ENCODE measurements at places on chromosomes 1 and 21.

DNA sequence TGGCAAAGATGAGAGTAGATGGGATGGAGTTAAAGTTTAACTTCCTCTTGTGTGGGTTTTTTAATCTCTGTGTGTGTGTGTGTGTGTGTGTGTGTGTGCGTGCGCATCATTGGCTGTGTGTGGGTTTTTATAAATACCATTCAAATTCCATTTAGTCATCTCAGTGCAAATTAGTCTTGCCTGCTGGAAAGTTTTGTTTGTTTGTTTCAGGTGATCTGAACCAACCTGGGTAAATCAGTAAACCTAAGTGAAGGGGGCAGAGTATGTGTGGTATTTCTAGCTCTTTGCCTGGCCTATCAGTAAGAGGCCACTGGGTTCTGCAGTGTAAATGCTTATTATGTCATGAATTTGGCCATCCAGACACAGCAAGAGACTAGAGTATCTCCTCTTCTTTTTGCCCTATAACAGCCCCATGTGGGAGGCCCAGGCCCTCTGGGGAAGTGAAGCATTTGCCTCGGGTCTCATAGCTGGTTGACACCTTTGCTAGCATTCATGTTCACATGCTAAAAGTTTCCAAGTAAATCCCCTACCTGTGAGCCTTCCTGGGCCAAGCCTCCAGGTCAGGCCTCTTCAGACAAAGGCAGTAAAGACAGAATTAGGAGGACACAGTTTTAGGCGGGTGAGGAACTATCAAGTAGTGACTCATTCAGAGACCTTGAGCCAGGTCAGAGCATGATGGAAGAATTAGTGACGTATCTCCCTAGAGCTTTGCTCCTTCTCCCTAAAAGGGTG, 14.7 kb downstream of the INTS3 start:
- DNase-seq, result no peak

- DNase-seq, result no peak
Measured at GRCh38 chr1:19376428-19377372, 64.6 kb downstream of the SLC66A1 start.

- no peak for DNase-seq
Measured at GRCh38 chr21:35954066-35954465, 106.3 kb downstream of the SETD4 start.

- DNase-seq, result no peak
Measured at GRCh38 chr21:38822778-38823238, 17.1 kb downstream of the ETS2 start.

GRCh38 chr1:44596511-44596910, 77.8 kb downstream of the TMEM53 start:
- DNase-seq, result no peak

DNA sequence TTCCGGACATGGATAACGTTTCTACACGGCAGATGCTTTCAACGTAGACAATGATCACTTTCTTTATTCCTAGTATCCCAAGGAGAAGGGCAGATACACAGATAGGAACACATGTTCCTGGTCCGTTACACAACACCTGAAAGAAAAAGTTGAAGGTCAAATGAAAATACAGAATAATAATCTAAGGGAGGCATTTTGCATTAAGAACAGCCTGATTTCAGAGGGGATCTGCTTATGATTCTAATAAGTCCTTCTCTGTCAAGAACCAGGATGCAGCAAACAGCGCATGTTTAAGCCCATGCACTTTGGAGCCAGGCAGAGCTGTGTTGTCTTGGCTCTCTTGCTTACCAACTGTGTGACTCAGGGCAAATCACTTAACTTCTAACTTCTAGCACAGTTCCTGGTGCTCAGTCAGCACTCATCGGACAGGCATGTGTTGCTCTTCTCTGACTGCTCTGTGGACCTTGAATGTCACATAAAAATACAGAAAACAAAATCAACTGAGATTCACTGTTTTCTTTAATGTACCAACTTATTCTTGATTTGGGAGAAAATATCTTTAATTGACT, 56.3 kb upstream of the CNN3 start:
- no peak for DNase-seq

- DNase-seq, result no peak
Measured at GRCh38 chr1:186474208-186474607, 13.3 kb upstream of the PDC start.
